ENCODE measurements at places on chromosomes 4 and X.

- DNase-seq: no peak
Observed at GRCh38 chr4:70667740-70668535, 1.6 kb upstream of the JCHAIN start.

DNA sequence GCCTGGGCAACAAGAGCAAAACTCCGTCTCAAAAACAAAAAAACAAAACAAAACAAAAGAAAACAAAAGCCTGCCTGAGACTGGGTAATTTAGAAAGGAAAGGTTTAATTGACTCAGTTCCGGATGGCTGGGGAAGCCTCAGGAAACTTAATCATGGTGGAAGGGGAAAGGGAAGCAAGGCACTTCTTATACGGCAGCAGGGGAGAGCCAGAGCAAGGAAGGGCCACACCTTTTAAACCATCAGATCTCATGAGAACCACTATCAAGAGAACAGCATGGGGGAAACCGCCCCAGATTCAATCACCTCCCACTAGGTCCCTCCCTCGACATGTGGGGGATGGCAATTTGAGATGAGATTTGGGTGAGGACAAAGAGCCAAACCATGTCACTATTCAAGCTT is 122.2 kb downstream of the UBE2K start:
- DNase-seq: no peak

DNA sequence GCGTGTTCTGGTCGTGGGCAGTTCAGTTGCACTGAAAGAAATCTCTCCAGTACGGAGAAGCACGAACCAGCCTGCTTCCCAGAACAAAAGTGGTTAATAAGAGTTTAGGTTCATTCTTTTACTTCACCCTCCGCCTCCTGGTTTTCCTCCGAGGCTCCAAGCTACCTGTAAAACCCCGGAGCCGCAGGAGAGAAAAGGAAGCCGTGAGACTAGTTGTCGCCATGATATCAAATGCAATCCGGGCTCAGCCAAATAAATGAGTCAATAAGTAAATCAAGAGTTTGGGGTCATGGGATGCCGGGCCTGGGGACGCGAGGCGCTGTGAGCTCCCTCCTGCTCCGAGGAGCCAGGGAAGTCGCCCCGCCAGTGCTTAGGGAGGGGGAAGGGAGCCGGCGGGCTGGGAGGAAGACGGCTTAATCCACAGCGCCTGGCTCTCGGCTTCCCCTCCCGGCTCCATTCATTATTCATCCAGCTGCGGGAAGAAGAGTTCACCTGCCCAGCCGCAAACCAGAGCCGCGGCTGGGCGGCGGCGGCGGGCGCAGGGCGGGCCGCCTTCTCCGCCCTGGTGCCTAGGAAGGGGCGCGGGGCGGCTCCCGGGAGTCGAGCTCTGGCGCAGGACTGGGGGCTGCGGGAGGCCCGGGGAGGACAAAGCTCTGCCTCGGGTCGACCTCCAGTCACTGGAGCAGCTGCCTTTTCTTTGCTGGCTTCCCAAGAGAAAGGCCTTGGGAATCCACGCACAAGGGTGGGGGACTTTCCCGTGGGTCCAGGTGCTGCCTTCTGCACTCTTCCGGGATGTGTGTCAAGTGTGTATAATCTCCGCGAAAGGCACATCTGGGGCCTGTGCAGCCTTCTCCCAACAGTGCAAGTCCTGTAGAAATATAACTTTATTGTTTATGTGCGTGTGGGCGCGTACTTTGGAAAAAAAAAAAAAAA is 1.7 kb downstream of the FRAS1 start:
- no peak for DNase-seq

DNA sequence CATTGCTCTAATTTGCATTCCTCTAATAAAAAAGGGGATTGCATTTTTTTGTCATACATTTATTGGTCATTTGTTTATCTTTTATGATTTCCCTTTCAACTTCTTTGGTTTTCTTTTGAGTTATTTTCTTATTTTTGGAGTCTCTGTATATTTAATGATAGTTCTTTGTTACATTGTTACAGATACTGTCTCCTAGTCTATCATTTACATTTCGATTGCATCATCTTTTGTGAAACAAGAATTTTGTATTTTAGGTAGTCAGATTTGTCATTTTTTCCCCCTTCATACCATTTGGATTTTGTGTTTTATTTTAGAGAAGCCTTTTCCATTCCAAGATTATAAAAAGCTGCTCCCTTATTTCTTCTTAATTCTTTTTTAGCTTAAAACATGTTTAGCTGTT is 37.1 kb downstream of the SNX25 start:
- no peak for DNase-seq

DNA sequence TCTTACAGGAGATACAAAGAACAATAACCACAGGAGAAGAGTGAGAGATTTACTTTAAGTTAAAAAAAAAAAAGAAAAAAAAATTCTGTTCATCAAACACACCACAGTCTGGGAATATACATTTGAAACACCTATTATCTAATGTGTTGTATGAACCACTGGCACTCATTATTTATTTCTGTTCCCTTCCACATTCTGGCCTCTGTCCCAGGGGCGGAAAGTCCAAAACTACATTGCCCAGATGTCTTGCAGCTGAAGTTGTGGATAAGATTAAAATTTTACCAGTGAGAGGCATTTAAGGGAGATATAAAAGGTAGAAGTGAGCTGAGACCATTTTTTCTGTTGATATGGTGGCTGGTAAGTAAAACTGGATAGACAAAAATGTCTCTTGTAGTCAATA is 56.2 kb downstream of the SCLT1 start:
- no peak for DNase-seq

GRCh38 chr4:87540146-87541058 is 11.2 kb upstream of the SPARCL1 start:
- no peak for DNase-seq

GRCh38 chr4:52110171-52110570 is 59.1 kb downstream of the SPATA18 start:
- no peak for DNase-seq

DNA sequence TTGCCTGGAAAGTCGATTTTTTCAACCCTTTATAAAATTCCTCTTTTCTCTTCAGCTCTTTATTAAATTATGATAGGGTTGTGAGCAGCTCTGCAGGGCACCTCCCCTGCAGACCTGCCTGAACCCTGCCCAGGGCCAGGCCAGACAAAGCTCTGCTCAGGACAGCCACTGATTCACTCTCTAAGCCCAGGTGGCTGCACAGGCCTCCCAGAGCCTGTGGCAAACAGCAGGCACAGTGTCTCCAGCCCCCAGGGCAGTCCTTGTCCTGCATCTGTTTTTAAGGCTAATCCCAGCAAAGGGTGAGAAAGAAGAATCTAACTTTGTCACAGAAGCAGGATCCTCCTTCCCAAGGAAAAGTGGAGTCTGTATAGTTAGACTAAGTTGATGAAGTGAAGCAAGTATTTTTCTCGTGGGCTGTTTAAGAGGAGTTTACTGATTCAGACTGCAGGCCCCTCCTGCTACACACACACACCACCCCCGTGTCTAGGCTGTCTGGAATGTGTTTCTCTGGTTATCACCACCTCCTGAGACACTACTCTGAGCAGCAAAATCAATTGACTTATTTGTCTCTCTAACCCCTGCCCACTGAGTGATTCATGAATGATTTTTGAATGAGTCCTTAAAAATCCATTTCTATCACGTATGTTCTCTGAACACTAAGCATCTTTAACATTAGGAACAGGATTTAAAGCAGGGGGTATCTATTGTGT is 101.7 kb downstream of the CHIC2 start:
- DNase-seq: no peak

DNA sequence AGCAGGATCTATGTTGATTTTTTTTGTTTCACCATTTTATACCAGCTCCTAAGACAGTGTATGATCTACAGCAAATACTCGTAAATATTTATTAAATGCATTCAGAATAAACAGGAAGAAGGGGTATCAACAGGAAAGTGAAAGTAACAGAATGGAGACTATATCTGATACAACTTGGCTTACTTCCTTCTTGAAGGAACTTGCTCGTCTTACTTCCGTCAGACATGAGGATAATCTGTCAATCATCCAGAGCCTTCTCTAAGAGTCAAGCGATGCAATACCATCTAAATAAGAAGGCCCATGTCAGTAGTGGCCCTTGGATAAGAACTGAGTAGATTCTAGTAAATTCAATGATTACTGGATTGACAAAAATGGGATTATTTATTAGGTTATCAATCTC is 84.2 kb downstream of the CAMK2D start:
- DNase-seq: no peak

- DNase-seq: no peak
Observed at GRCh38 chrX:99572711-99573110, 837.4 kb downstream of the PCDH19 start.

DNA sequence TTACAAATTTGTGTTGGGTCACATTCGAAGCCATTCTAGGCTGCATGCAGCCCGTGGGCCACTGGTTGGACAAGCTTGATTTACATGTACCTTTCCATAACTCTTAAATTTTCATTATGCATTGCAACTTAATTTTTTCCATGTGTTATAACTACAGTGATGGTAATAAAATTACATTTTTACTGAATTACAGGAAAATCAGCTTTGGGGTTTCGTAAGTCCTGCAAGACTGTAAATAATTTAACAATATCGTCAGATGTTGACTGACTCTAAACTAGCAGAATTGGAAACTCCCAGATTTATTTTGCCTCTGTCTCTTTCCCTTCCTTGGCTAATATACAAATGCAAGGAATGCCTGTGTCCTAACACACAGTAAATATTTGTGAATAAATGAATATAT is 88.0 kb upstream of the RAPGEF2 start:
- DNase-seq: no peak

GRCh38 chrX:76253432-76253831 is 80.6 kb downstream of the PBDC1 start:
- no peak for DNase-seq

DNA sequence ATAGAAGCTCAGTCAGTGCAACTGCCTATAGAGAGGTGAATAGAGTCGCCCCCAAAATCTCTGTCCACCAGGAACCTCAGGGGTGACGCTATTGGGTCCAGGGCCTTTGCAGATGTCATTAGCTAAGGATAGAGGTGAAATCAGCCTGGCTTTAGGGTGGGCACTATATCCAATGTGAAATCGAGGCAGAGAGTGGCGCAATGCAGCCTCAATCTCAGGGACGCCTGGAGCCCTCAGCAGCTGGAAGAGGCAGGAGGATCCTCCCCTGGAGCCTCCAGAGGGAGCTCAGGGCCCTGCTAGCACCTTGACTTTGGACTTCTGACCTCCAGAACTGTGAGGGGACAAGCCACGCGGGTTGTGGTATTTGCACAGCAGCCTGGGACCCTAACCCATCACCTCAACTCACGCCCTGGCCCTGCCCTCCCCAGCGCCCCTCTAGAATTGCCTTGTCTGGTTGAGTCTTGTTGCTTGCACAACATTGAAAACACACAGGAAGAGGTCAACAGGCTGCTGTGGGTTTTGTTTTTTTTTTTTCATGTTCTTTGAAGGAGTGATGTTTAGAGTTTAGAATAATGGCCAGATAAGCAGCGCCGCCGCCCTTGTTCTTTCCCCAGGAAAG is 89.4 kb upstream of the PSAPL1 start:
- DNase-seq: no peak

GRCh38 chr4:64581422-64581821 is 172.2 kb upstream of the TECRL start:
- DNase-seq: no peak

DNA sequence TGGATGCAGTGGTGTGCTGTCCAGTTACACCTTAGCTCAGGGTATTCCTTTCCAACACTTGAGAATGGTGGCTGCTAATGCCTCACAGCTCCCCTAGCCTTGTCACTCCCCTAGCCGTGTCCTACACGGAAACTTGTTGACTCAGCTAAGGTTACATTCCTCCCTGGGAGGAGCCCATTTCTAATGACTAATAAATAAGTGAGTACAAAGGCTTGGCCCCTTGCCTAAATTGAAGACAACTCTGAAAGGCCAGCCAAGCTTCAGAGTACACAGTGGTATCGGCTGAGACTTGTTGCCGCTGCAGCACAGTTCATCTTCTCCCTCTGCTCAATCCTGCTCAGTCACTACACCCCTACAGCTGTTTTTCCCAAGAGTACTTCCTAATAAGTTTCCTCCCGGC is 21.2 kb upstream of the SLC25A31 start:
- no peak for DNase-seq

GRCh38 chr4:16731776-16732380 is 166.6 kb downstream of the LDB2 start:
- no peak for DNase-seq

DNA sequence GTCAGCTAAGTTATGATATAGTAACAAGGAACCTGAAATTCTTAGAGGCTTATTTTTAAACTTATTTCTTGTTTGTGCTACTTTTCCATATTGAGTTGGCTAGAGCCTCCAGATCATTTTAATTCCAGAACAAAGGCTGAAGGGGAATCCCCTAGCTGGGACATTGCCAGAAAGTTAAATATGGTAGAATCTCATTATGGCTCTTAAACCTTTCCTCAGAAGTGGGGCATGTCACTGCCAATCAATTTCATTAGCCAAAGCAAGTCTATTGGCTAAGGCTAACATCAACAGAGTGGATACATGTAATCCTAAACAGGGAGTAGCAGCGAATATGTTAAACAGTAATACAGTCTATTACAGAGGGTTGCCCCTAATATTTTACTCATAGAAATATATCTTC is 47.0 kb downstream of the FTHL17 start:
- no peak for DNase-seq

GRCh38 chr4:113849771-113850170 is 88.2 kb upstream of the CAMK2D start:
- no peak for DNase-seq

GRCh38 chr4:22607382-22607781 is 85.4 kb upstream of the GBA3 start:
- no peak for DNase-seq

DNA sequence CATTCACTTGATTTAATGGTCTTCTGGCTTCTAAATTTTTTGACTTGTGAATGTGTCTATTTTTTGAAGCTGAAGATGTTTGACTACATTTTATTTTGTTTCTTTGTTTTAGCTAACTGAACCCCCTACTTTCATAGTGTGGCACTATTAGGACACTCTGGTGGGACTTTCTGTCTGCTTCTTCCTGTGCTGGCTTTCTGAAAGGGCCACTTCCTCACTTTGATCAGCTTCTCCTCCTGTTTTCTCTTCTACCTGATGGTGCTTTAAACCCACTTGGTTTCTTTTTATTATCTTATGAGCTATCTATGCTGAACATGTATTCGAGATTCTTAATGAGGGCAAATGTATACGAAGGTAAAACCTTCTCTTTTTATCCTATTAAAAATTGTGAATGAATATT is 186.1 kb upstream of the CASK start:
- no peak for DNase-seq

DNA sequence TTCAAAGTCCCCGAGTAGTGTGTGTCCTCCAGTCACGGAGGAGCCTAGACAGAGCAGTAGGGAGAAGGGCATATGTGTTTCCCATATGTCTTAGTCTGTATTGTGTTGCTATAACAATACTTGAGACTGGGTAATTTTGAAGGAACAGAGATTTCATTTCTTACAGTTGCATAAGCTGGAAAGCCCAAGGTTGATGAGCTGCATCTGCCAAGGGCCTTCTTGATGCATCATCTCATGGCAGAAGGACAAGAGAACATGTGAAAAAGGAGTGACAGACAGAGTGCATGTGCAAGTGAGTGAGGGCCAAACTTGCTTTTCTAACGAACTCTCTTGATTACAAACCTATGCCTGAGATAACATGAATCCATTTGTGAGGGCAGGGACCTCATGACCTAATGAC is 243.4 kb downstream of the ARHGAP10 start:
- DNase-seq: no peak
